Activated T-helper 1 cell treated with Interleukin-2 at 50 U/mL for 16 hours (primary cell): ENCODE measurements at places on chromosomes 2 and 18.

- no peak for DNase-seq
These were observed 150.1 kb downstream of the UXS1 start for GRCh38 chr2:106044021-106044420.

- no peak for DNase-seq
These were observed 23.4 kb upstream of the FAM110C start for GRCh38 chr2:69366-70344.

GRCh38 chr2:233353101-233353768, 1.1 kb upstream of the DGKD start:
- no peak for DNase-seq

GRCh38 chr18:12840382-12840781, 43.7 kb downstream of the PTPN2 start:
- DNase-seq = no peak

DNA sequence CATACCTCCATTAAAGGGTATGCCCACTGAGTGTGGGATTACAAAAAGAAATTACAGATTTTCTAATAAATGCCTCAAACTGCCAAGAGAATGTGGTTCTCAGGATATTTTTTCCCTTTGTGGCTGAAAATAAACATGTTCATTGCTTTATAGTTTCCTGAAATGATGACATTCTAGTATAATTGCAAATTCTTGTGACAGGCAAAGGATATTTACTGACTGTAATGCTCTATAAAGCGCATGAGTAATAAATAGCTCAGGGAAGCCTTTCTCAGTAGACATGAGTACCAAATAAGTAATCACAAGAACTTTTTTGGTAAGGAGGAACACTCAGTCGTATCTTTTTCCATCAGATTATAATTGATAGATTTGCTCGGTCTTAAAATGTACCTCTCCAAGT, 72.3 kb downstream of the FTCDNL1 start:
- DNase-seq = no peak

DNA sequence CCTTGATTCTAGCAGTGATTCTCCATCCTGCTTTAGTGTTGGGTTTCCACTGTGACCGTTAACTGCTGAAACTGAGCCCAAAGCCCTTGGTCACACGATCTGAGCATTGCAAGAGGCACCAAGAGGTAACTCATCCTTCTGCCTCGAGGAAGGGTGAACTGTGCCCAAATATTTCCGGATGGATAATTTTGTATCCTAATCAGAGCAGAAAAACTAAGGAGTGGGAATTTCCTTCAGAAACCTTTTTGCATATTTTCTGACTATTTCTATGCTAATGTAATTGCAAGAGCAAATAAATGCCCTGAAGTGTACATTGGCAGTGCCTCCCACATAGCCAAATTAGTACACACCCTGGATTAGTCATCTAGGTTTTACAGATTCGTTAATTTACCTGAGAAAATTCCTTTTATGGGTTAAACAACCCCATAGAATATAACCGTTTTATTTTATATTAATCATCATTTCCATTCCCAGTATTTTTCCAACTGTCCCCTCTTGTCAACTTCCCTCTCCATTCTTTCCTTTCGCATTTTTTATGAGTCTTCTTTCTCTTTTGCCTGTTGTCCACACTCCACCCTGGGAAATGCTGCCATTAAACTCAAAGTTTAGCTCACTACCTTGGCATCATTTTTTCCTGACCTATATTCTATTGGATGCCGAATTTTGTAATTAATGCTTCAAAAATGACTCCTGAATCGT, 31.7 kb upstream of the COBLL1 start:
- no peak for DNase-seq

GRCh38 chr2:29817801-29818680, 103.3 kb downstream of the ALK start:
- no peak for DNase-seq

- no peak for DNase-seq
These were observed 618.0 kb upstream of the ZEB2 start for GRCh38 chr2:145137901-145138300.

DNA sequence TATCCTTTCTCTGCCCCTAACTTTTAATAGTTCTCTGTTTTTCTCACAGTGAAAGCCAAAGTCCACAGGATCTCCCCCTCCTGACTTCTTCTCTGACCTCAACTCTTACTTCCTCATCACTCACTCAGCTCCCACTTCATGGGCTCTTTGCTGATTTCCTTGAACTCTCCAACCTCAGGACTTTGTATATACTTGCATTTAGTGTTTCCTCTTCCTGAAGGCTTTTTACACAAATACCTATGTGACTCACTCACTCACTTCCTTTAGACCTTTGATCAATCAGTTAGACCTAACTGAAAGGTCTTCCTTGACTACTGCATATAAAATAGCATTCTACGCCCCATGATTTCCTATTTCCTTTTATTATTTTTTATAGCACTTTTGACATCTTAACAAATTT, 233.1 kb upstream of the MEX3C start:
- no peak for DNase-seq

GRCh38 chr2:35989040-35989439, 366.5 kb upstream of the CRIM1 start:
- DNase-seq = no peak

- no peak for DNase-seq
These were observed 28.3 kb upstream of the ICOS start for GRCh38 chr2:203908066-203908796.

DNA sequence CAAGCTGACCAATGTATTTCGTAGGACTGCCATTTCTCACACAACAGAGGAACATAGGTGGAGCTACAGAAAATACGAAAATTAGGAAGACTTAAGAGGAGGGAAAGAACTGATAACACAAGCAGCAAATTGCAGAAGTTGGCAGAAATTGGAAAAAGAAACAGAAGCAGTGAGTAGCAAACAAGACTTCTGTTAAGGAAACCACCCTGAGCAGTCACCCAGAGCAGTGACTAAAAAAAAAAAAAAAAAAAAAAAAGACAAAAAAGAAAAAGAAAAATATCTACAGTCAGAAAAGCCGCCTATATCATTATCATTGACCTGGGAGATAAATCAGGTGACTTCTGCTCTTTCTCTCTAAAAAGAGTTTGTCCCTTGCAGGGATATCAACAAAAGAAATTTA, 21.4 kb downstream of the STK17B start:
- no peak for DNase-seq

DNA sequence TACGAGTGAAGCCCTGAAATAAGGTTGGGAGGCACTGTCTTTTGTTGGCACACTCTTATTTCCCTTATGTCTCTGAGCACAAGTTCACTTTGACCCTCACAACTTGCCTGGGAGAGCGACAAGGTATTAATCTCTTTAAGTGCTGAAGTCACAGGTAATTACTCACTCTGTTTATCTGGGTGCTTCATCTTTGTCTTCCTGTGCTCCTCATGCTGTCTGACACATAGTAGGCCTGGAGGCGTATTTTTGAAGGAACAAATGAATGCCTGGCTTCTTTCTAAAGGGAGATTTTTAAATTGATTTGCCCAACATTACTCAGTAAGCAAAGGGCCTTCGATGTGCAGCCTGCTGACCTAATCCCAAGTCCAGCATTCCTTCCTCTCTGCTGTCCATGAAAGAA, 507.1 kb upstream of the TNP1 start:
- DNase-seq = no peak
